ENCODE measurements at places on chromosomes 2 and 18.

DNA sequence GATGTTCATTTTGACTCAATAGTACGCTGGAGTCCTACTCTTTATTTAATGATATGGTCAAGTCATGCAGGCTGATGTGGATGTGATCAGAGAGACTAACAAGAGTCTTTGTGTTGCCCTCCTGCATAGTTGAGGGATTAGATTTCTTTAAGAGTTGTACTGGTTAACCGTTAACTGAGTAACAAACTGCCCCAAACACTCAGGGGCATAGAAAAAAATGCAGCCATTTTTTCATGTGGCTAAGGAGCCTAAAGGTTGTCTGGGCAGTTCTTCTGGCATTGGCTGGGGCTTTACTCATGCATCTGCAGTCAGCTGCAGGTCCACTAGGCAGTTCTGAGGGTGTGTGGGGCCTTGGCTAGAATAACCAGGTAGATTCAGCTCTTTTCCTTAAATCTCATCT is 32.5 kb downstream of the DOCK10 start:
- no peak for DNase-seq

DNA sequence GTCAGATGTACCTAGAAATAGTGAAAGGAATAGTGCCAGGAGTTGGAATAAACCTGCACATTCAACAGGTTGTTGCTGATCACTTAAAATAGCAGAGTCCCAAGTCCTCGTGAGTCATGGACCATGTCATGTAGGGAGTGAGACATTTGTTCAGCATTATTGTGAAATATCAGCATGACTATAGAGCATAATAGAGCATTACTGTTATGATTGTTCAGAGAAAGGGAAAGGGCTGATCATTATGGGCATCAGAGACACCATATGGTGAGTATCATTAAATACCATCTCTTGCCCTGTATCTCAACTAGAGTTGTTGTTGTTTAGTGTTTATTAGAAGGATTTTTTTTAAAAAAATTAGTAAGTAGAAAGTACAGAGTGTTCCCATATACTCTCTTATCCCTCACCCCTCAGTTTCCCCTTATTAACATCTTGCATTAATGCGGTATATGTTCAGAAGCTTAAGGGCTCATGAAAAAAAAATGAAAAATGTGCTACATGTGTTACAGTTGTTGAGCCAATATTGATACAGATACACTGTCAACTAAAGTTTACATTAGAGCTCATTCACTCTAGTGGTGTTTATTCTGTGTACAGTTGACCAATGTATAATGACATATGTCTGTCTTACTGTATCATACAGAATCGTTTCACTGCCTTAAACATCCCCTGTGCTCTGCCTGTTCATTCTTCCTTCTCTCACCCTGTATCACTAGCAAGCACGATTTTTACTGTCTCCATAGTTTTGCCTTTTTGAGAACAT is 5.7 kb downstream of the ELAC1 start:
- no peak for DNase-seq

GRCh38 chr2:222864296-222864695 is 3.5 kb downstream of the ACSL3 start:
- no peak for DNase-seq

- no peak for DNase-seq
Observed at GRCh38 chr2:61707984-61708852, 145.6 kb downstream of the FAM161A start.

- no peak for DNase-seq
Observed at GRCh38 chr2:38735999-38736320, 15.2 kb downstream of the SRSF7 start.

- DNase-seq: no peak
Observed at GRCh38 chr2:238510911-238511613, 84.3 kb downstream of the ASB1 start.

Measured in hematopoietic multipotent progenitor cell treated with erythropoietin and hydrocortisone succinate and interleukin-3 and kit ligand, for 8 days (in vitro differentiated cells).